Right kidney (tissue), 9 donors: ENCODE measurements at places on chromosomes 3 and 15.

DNA sequence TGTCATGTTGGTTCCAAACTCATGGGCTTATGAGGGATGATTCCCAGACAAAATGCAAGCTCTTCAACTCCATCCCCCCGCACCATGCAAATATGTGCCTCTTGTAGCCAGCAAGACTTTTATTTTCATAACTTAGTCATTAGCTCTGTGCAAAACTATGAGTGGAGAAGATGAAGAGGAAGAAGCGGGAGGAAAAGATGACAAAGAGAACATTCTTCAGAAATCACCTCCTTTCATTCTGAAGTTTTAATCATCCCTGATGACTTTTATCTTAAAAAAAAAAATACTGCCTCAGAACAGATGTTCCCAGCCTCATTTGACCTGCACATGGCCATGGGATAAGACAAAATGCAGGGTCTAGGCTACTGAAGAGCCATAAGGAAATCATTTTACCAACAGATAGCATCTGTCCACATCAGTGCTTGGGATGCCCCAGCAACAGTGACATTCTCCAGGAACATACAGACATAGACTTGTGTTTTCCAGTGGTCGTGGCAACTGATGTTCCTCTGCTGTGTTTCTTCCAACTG lies 145.5 kb downstream of the WNT5A start:
- no peak for DNase-seq

GRCh38 chr3:170560296-170560695 lies 25.6 kb downstream of the SLC7A14 start:
- no peak for DNase-seq

DNA sequence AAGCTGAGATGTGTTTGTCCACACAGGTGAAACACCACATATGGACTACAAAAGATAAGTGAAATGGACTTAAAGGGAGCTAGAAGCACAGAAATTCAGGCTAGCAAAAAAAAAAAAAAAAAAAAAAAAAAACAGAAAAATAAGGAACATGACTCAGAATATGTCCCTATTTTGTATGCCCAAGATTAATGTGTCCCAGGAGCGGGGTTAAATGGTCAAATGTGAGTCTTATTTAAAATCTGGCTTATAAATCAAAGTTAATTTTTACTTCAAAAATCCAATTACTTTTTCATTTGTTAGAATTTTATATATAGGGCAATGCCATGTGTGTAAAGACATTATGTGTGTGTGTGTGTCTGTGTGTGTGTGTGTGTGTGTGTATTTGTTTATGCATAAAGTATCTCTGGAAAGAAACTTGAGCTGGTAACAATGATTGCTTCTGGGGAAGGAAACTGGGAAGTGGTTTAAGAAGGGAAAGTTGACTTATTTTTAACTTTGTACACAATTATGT lies 986.5 kb downstream of the ROBO2 start:
- DNase-seq: no peak

- no peak for DNase-seq
Observed at GRCh38 chr15:40875991-40876730, 2.1 kb upstream of the RHOV start.

DNA sequence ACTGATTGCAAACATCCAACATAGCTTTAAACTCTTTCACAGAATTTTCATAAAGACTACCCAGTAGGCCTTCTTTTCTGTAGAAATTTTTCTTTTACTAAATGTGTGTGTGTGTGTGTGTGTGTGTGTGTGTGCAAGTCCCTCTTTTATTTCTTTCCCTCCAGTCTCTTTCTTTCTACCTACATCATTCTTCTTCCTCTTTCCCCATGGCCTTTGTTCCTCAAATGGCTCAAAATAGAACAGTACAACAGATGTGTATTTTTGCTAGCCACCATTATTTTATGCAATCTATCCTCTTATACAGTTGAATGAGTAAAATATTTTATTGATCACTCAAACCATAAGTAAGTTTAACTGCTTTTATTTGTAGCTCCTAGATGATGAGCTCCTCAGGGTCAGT lies 76.4 kb downstream of the USF3 start:
- DNase-seq: no peak

DNA sequence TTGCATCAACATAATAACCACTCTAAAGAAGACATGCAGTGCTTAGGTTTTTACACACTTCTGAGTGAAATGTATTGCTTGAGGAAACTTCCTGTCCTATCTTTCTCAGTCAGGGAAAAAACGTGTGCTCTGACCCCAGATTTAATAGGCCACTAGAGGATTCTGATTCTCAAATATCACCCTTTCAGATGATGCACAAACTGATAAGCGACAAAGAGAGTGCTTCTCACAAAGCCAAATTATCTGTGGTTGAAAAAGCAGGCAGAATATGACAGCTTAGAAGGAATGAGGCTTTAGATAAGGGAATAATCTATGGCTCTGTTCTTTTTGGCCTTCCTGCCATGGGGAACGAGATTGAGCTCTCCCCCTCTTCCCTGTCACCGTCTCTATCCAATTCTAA lies 583.4 kb upstream of the SGO1 start:
- no peak for DNase-seq

GRCh38 chr15:92320012-92320699 lies 73.5 kb upstream of the ST8SIA2 start:
- no peak for DNase-seq

- DNase-seq: no peak
Observed at GRCh38 chr3:11137627-11137959, 16.7 kb upstream of the HRH1 start.

DNA sequence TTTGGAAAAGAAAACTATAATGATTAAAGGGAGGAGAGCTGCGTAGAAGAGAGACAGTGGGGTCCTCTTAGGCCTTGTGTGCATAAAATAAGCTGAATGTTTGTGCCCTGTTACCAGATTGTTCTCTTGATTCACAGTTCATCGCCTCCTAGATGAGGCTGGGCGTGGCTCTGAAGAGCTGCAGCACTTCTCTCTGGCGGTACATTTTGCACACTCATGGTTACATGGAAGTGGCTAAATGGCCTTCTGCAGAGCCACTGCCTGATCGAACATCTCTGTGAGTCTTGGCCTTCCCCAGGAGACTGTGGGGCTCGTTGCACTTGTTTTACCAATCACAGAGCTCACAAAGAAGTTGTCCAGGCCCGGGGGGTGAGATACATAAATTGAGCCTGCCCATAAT lies 208.8 kb downstream of the GABRG3 start:
- DNase-seq: no peak
